ENCODE measurements at places on chromosomes 4 and X.

DNA sequence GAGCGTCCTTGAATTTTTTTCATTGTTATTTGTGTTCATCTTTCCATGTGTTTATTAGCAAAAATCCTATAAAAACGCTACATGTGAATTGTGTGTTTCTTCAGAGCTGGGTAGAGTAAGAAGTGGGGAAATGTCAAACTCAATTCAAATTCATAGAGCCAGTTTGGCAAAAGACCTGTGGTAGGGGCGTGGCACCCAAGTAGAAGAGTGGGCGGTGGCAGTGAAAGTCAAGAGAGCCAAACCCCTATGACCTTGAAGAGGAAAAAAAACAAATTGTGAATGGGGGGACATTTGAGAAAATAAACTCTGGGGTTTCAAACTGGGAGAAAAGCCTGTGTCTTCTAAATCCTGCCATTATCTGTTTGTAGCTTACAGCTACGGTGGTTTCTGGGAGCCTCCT lies 4.4 kb upstream of the FOXO4 start:
- no peak for DNase-seq

GRCh38 chr4:124144238-124144654 lies 568.3 kb downstream of the ANKRD50 start:
- DNase-seq = no peak

- DNase-seq = no peak
Observed at GRCh38 chr4:185384930-185385331, 10.8 kb downstream of the LRP2BP start.

- DNase-seq = no peak
Observed at GRCh38 chr4:173332021-173332487, 2.1 kb downstream of the HMGB2 start.

DNA sequence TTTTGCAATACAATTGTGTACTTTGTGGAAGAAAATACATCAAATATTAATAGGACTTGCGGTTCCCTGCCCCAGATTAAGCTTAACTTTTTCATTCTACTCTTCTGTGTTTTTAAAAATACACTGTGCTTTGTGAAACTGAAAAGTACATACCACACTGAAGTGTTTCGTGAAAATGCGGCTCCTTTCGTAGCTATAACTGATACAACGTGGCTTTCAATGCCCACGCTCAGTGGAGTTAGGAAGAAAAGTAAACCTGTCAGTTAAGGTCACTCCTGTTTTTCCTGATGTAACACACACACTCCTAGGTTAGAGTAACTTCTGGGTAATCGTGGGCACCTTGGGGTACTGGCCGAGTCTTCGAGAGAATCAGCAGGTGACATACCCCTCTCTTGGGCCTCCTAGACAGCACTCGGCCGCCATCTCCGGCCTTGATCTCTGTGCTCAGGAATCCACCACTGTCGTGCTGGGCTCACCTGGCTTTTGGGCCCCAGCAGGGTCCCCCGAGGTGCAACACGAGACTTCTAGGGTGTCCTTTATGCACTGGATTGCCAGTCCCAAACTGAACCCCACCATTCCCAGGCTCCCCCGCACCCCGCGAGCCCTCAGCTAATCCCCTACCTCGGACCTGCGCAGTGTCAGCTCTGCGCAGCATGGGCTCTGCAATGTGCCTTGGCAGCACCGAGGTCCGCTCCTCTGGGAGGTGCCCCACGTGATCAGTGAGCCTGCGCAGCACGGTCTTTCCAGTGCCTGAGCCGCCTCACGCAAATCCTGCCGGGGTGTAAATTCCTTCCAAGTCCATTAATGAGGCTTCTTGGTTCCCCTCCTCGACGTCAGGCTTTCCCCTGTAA lies 162.6 kb upstream of the INTU start:
- DNase-seq = no peak

GRCh38 chrX:6225288-6225910 lies 3.3 kb downstream of the NLGN4X start:
- DNase-seq = no peak

GRCh38 chrX:46340696-46341095 lies 204.5 kb downstream of the ZNF674 start:
- no peak for DNase-seq

GRCh38 chrX:102558607-102559006 lies 40.7 kb upstream of the ARMCX5 start:
- DNase-seq = no peak

DNA sequence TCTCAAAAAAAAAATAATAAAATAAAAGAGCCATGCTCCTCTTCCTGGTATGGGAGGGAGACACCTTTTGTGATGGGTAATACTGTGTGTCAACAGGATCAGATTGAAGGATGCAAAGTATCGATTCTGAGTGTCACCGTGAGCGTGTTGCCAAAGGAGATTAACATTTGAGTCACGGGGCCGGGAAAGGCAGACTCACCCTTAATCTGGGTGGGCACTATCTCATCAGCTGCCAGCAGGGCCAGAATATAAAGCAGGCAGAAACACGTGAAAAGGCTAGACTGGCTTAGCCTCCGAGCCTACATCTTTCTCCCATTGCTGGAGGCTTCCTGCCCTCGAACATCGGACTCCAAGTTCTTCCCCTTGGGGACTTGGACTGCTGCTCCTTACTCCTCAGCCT lies 95.4 kb downstream of the SHOX start:
- DNase-seq = no peak

- peak; percentile 72 for DNase-seq
Observed at GRCh38 chr4:105474099-105474518, 247 bp upstream of the PPA2 start.

DNA sequence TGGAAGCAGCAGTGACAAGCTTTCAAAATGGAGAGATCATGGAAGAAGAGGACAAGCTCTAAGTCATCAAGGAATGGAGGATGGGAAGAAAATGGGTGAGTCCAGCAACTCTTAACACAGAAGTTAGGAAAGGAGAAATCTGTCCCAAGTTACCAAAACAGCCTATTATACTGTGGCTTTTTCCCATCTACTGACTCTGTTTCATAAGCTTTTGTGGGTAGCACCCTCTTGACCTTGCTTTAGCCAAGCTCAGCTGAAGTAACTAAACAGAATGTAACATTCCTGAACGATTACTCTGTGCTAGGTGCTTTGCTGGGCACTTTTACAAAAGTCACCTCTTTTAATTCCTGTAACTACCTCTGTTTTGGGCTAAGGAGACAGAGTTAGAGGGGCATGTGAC lies 54.9 kb downstream of the MAP7D2 start:
- peak; percentile 53 for DNase-seq

DNA sequence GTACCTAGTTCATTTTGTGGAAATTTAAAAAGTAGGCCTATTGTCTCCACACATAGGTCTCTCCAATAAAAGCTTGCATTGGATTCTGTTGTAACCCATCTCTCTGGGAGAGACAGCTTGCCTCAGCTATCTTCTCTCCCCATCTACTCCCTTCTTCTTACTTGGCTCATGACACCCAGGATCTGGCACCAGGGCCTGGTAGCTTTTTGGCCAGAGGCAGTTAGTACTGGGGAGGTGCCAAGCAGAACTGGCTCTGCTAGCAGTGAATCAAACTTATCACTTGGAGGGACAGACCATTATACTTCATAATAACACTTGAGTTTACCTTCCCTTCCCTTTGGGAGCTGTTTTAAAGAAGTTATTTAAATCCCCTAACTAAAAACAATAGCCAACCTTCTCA lies 31.8 kb downstream of the PLAC1 start:
- no peak for DNase-seq

GRCh38 chr4:140122891-140123290 lies 31.1 kb downstream of the MAML3 start:
- DNase-seq = no peak

- no peak for DNase-seq
Observed at GRCh38 chr4:86557526-86557925, 36.6 kb upstream of the PTPN13 start.

- DNase-seq = peak; percentile 48
Observed at GRCh38 chr4:44861756-44862155, 135.4 kb upstream of the GNPDA2 start.

DNA sequence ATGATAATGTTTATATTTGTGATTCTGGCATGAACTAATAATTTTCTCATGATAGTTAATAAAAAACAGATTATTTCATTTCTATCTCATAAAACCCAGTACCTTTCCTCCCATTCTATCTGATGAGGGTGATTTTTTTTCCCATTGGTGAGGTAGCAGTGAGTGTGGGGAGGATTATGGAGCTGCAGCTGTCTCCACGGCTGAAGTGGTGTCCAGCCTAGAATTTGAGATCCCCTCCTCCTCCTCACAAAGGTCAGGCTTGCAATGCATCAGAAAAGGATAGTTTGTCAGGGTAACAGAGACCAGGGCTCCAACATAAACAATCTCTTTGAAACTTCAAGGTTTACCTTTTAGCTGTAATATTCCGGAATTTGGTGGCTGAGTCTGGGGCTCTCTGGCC lies 60.9 kb downstream of the C4orf51 start:
- no peak for DNase-seq

DNA sequence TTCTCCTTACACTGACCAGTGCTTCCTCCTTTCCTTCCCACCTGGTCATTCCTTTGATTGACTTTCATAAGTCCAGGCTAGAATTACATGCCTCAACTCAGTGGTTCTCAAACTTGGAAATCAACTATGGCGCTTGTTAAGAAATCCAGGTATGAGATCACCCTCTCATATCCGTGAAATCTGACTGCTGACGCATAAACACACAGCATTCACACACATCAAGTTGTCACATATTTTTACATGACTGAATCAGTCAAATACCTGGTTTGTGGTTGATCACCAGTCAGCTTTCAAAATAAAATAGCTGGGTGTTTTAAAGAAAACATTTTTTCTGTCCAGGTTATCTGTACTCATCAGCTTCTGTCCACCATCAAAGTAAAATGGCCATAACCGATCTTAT lies 433.5 kb downstream of the AFF2 start:
- DNase-seq = no peak

DNA sequence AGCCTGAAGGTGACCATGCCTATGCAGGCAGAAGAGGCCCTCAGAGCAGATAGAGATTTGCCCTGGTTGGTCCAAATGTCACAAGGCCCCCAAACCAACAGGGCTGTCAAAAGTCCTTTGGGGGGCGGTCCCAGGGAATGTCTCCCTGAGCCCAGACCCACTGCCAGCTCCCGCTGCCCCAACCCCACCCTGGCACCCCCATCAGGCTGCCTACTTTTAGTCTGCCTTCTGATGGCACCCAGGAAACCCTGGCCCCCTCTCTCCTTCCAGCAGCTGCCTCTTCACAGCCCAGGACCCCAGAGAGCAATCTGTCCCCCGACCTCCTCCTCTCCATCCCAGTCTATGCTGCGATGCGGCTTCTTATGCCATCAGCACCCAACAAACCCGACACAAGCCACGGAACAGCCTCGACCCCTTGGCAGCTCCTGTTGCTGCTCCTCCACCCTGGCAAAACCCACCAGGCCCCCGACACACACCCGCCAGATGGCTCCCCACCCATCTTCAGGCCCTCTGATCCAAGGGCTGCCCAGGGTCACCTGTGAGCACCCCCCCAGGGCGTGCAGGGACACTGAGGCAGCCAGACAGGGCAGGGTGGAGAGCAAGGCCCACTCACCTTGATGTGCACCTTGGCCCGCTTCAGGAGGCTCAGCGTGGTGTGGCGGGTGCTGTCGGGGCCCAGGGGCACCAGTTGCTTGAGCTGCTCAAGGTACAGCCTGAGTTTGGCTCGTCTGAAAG lies 9.9 kb downstream of the MXD4 start:
- no peak for DNase-seq

GRCh38 chrX:21166272-21166982 lies 207.8 kb upstream of the CNKSR2 start:
- peak; percentile 72 for DNase-seq

GRCh38 chr4:74516303-74516702 lies 71.4 kb downstream of the AREG start:
- peak; percentile 50 for DNase-seq

- DNase-seq = no peak
Observed at GRCh38 chr4:168736860-168737805, 240.3 kb downstream of the PALLD start.

GRCh38 chr4:86274642-86275041 lies 85.2 kb downstream of the MAPK10 start:
- DNase-seq = no peak

DNA sequence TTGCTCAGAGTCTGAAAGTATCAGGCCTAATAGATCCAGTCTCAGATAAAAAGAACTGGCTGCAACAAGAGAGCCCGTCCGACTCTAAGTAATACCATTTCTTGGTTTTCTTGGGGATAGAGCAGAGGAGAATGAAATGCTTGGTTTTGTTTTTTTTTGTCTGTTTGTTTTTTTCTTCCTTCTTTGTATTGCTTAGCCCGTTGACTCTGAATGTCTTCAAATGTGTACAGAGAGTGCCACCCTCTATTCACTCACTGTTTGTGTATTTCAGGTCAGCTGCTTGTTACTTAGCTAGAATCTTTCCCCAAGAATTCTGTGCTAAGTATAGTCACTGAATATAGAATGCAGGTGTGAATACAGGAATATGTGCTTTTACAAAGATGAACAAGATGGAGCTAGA lies 5.7 kb upstream of the TMEM156 start:
- no peak for DNase-seq

- no peak for DNase-seq
Observed at GRCh38 chr4:113335746-113336145, 286.3 kb downstream of the ANK2 start.

- peak; percentile 5 for DNase-seq
Observed at GRCh38 chr4:121209171-121209570, 45.0 kb upstream of the TNIP3 start.

- no peak for DNase-seq
Observed at GRCh38 chrX:44224760-44225159, 118.7 kb downstream of the EFHC2 start.

DNA sequence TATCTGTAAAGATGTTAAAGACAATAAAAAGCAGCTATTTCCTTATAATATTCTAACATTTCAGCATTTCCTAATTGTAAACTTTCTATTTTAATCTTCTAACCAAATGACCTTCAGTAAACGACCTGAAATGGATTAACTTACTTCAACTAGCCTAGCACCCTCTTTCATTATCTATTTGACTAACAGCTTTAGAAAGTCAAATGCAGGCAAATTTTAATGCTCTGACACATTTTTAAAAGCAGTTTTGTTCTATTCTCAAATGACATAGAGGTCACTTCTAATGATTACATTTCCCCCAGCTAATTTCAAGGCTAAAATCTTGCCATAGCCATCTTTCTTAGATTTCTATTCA lies 41.9 kb downstream of the SLC7A11 start:
- no peak for DNase-seq

GRCh38 chr4:188005561-188005960 lies 10.0 kb downstream of the ZFP42 start:
- DNase-seq = no peak

GRCh38 chr4:124321364-124321763 lies 391.2 kb downstream of the ANKRD50 start:
- no peak for DNase-seq

DNA sequence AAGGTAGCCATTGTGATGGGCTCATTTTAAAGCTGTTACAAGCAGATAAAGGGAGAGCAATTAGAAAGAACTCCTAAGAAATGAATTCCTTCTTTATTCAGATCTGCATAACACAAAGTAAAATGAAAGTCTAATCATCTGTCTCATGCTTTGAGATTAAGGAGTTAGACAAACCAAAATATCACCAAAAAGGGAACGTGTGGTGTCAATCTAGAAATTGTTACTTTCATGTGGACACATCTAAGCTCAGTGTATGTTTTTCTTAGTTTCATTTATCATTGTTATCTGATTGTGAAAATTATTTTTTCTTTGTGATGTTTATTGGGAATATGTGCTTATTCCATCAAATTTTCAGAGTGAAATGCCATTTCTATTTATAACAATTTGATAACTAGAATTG lies 80.3 kb downstream of the BANK1 start:
- no peak for DNase-seq

All from NCI-H226 (cell line).